ENCODE measurements at places on chromosomes 12 and 14.
A peak's percentile ranks its signal among the peaks of the same experiment; 100 is the strongest.

GRCh38 chr12:101685092-101685491, 12.3 kb upstream of the CHPT1 start:
- no peak for DNase-seq
- H3K36me3 ChIP-seq, result no peaks in the 10 kb centered on the region
- no peak overlapping the region for H3K4me3 ChIP-seq
- H3K27me3 ChIP-seq, result no peaks in the 10 kb centered on the region

DNA sequence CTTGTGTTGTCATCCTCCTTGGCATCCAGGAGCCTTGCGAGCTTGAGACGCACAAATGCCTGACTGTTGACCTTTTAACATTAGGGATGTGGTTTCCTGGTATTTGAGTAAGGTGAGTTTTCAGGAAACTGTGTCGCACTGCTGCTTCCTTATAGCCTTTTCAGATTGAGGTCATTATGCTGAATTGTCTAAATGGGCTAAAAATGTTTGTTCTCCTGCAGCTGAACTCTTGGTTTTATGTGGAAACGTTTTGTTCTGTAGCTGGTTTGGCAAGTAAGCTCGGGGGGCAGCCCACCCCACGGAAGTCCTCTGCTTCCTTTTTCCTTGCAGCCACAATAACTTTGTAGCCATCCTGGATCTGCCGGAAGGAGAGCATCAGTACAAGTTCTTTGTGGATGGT, 5.7 kb downstream of the PRKAB1 start:
- DNase-seq, result no peak
- peaks cover 1% of the 10 kb centered on the region for H3K4me1 ChIP-seq
- H3K27me3 ChIP-seq, result no peaks in the 10 kb centered on the region
- peaks cover 45% of the 10 kb centered on the region for H3K36me3 ChIP-seq
- H3K27ac ChIP-seq, result peak overlapping the region; percentile 80

DNA sequence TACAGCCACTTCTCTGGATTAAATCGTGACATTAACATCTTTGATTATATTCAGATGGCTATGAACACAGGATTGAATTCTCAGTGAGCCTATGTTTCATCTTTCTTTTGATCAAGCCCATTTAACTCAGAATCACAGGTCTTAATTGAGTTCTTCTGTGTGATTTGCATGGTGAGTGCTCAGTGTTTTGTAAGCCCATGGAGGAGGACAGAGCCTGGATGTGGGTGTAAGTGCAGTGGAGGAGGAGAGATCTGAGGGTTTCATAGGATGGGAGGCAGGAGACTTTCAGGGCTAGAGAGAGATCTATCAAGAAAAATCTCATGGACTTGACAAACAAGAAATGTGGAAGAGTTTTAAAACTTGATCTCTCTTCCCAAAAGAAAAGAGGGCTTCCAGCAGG, 5.3 kb upstream of the TESPA1 start:
- no peaks in the 10 kb centered on the region for H3K36me3 ChIP-seq
- peaks cover 6% of the 10 kb centered on the region for H3K4me1 ChIP-seq
- no peak overlapping the region for H3K4me3 ChIP-seq
- H3K27me3 ChIP-seq, result no peaks in the 10 kb centered on the region
- H3K27ac ChIP-seq, result peak overlapping the region; percentile 75
- DNase-seq, result no peak

DNA sequence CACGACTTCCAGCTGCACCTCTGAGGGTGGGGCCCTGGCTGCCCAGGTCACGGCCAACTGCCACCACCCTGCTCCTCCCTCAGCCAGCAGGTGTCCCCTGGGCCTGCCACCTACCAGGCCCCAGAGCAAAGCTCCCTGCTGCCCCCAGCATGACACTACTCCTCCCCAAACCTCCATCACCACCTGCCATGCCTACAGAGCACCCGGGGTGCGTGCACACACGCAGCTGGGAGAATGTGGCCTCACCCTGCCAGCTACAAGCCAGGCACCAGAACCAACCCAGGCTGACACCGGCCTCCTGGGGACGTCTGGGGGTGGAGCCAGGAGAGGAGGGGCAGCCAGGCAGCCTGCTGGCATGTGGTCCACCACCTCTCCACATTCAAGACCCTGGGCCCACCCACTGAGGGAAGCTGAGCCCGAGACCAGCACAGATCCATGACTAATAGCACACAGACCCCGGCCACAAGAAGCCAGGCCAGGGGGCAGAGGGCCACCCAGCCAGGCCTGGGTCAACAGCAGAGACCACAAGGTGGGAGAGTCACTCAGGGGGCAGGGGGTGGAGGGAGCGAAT, 3.4 kb downstream of the JAG2 start:
- DNase-seq, result no peak
- peak overlapping the region; percentile 6 for H3K4me3 ChIP-seq
- no peaks in the 10 kb centered on the region for H3K27me3 ChIP-seq
- no peak overlapping the region for H3K27ac ChIP-seq

GRCh38 chr12:26906024-26906423, 31.8 kb downstream of the INTS13 start:
- H3K36me3 ChIP-seq, result peaks cover 98% of the 10 kb centered on the region
- no peak overlapping the region for H3K27ac ChIP-seq
- no peak overlapping the region for H3K4me3 ChIP-seq
- H3K4me1 ChIP-seq, result no peaks in the 10 kb centered on the region
- no peak for DNase-seq
- no peaks in the 10 kb centered on the region for H3K27me3 ChIP-seq

- no peaks in the 10 kb centered on the region for H3K36me3 ChIP-seq
- DNase-seq, result no peak
- no peak overlapping the region for H3K4me3 ChIP-seq
- no peak overlapping the region for H3K27ac ChIP-seq
- H3K27me3 ChIP-seq, result no peaks in the 10 kb centered on the region
- H3K4me1 ChIP-seq, result no peaks in the 10 kb centered on the region
Observed at GRCh38 chr12:109927622-109928021, 27.5 kb downstream of the TCHP start.
